ENCODE measurements at places on chromosomes 2 and 18.

DNA sequence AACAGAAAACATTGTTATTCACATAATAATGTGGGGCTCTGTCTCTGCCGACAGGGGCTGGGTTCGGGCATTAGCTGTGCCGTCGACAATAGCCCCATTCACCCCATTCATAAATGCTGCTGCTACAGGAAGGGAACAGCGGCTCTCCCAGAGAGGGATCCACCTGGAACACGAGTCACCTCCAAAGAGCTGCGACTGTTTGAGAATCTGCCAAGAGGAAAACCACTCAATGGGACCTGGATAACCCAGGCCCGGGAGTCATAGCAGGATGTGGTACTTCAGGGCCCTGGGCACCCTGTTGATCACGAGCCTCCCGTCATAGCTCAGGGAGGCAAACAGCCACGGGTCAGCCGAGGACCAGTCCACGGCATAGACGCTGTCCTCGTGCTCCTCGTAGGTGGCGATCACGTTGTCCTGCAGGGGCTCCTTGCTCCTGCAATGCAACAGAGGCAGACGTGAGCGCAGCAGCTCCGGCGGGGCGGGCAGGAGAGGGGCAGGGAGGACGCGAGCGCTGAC, 188.5 kb downstream of the EIPR1 start:
- DNase-seq, result no peak

DNA sequence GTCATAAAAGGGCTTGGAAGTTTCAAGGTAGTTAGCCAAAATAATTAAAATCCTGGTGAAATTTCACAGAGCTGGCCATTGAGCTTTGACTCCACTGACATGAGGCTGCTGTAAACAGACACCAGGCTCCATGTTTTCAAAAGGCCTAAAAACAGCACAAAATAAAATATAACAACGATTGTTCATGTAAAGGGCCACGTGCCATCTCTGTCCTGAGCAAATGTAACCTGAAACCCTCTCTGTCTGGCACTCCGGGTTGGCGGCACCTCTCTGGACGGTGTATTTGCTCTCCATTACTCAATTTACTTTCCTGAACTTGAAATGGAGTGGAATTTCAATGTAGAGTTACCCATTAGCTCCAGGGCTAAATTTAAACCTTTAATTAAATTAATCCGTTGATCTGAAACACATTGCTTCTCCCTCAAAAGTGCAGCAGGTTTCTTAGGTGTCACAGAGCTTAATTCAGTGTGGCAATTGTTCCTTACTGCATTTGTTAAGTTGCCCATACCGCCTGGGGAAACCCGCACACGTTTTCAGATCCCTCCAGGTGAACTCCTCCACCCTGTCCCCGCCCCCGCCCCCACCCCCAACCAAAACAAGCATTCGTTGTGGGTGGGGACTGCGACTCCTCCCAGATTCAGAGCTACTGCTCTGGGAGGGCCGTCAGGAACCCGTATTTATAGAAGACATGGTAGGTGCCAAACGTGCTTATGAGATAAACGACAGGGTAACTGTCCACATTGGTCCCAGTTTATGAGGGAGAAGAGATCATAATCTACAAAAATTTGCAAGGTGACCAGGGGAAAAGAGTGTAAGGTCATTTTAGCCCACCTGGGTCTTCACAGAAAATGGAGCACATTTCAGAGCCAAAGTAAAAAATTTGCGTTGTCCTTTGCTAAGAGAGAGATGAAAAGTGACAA, 1.2 kb upstream of the CABLES1 start:
- DNase-seq, result peak; percentile 50

DNA sequence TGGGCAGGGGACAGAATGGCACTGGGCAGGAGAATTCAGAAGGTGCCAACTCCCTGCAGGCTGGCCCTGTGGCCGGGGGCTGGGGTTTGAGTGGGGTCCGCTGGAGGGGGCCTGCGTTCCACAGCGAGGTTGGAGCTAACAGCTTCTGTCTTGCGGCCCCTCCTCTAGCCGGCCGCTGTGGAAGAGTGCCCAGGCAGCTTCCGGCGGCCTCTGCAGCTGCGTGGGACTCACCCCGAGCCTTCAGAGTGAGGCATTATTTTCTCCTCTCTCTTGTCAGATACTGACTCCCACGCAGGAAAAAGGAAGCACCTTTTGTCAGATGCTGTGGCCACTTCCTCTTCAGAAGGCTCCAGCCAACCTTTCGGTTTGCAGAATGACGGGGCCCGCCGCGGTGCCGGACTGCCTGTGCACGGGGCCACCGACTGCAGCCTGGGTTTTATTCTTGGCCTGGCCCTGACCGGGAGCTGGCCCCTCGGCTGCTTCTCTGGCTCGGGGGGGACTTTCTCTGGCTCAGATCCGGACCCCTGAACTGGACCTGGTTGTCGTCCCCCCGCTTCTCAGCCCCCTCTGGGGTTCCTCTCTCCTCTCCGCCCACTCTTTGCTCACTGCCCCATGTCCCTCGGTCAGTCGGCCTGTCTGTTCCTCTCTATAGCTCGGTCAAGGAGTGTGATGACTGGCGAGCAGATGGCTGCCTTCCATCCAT, 40.1 kb downstream of the ARHGAP25 start:
- peak; percentile 79 for DNase-seq

DNA sequence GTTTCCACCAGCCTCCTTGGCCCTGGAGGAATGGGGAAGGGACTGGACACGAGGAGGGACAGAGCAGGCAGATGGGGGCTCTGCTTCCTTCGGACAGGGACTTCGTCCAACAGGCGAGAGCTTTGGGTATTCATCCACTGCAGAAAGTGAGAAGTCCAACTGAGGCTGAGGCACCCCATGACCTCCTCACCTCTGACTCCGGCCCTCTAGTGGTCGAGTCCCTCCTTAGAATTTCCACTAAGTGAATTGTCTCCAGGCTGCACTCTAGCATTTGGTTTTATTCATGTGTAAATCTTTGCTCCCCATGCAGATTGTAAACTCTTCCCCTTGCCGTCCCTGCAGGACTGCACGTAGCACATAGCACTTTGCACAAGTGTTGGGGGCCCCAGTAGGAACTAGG, 75.6 kb downstream of the TMEM247 start:
- DNase-seq, result peak; percentile 50

DNA sequence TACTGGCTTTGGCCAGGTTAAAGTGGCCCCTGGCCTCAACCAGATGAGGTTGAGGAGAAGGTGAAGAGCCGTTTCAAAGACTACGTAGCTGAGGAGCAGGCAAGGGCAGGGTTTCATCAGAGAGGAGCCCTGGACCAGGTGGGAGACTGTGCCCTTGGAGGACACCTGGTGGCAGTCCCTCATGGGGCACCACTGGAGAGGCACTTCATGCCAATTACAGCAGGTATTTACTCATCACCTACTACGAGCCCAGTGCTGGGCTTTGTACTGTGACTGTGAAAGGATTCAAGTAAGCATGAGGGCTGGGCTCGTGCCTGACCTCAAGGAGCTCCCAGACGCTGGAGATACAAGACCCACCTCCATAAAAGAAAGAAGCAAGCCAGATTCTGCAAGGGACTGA, 37.6 kb downstream of the SMAD7 start:
- peak; percentile 47 for DNase-seq

DNA sequence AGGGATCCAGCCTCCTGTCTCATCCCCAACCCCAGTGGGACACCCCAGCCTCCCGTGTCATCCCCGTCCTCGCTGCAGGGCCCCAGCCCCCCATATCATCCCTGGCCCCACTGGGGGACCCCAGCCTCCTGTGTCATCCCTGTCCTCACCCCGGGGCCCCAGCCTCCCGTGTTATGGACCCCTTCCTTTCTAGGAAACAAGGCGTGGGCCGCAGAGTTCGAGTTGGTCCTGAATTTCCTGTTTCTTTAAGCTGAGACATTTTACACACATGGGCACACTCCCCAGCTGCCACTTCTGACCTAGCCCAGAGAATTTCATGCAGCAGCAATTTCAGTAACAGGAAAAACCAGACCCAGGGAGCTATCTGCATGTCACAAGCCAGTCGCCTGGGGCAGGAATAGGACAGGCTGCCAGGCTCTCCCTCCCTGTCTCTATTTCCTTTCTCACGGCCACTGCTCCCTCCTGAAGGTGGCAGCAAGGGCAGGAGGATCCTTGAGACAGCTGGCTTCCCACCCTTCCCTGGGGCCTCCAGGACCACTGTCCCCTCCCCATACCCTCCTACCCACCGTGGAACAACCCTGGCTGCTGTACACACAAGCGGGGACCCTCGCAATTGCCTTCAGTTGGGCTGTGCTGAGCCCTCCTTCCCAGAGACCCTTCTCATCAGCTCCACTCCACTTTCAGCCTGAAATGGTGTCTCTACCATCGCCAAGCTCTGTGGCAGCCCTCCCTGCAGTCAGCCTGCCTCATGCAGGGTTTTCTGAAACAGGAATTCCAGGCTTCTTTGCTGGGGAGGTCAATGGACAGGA, 141.9 kb upstream of the ID2 start:
- no peak for DNase-seq

- peak; percentile 19 for DNase-seq
Observed at GRCh38 chr18:26215247-26215970, 10.8 kb upstream of the TAF4B start.

DNA sequence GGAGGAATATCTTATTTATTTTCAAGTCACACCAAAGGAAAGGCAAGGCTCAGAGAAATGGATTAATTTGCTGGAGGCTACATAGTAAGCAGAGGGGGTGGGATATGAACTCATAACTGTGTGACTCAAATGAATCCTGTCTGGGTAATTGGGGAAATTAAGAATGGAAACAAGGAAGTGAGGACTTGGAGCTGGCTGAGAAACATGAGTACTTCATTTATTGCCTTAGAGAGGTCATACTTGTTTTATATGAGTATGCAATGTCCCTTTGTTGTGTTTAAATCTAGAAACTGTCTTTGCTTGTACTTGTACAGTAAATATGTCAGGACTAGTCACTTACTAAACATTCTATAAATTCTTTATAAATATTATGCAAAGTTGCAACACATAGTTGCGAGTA, 2166.7 kb upstream of the PIK3C3 start:
- no peak for DNase-seq

GRCh38 chr18:32289483-32290075, 99.7 kb downstream of the MEP1B start:
- peak; percentile 12 for DNase-seq

Data from stimulated activated naive CD8-positive, alpha-beta T cell treated with anti-CD3 and anti-CD28 coated beads, Interleukin-15, Interleukin-2, amounts not matched to agents 100 U/mL and 50 U/mL, for 24 hours (primary cell).